Activated T-cell treated with anti-CD3 and anti-CD28 coated beads for 24 hours (primary cell): ENCODE measurements at places on chromosomes 2 and 18.

GRCh38 chr2:234951664-234952269, at the start of gene SH3BP4:
Gene SH3BP4 (plus strand): TSS chr2:234952017. CDS start chr2:235035003, 82,986 bp downstream.
- DNase-seq, result peak; percentile 12

GRCh38 chr2:239737144-239737463, 288.0 kb downstream of the NDUFA10 start:
- DNase-seq, result no peak

GRCh38 chr2:40192864-40193669, 258.8 kb downstream of the SLC8A1 start:
- no peak for DNase-seq

- DNase-seq, result no peak
Observed at GRCh38 chr2:205193836-205194228, 488.5 kb upstream of the NRP2 start.

DNA sequence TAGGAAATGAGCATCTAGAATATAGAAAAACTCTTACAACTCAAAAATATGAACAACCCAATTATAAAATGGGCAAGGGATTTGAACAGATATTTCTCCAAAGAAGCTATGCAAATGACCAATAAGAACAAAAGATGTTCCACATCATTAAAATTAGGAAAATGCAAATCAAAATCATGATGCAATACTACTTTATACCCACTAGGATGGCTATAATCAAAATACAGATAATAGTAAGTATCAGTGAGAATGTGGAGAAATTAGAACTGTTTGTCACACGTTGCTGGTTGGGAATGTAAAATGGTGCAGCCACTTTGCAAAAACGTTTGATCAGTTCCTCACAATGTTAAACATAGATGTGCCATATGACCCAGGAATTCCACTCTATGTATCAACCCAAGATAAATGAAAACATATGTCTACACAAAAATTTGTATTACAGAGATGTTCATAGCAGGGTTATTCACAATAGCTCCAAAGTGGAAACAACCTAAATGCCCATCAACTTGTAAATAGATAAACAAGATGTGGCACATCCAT, 558.4 kb downstream of the SLC4A3 start:
- DNase-seq, result no peak

DNA sequence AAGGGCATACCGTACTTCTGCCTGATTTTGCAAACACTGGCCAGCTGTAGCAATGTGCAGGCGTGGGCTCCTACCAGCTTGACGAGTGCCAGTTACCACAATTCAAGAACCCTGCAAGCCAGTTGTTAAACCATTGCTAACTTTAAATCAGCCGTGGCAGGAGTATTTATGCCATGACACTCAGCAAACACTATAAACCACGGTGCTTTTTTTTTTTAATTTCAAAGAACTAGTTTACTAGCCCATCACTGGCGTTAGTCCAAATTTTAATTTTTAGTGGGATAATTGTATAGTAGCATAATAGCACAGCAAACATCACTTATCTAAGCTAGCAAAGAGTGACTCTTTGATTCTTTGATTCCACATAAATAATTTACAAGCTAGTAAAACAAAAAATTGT, 111.1 kb downstream of the COL4A4 start:
- no peak for DNase-seq

GRCh38 chr18:7237673-7238272, 6.9 kb downstream of the LRRC30 start:
- no peak for DNase-seq

DNA sequence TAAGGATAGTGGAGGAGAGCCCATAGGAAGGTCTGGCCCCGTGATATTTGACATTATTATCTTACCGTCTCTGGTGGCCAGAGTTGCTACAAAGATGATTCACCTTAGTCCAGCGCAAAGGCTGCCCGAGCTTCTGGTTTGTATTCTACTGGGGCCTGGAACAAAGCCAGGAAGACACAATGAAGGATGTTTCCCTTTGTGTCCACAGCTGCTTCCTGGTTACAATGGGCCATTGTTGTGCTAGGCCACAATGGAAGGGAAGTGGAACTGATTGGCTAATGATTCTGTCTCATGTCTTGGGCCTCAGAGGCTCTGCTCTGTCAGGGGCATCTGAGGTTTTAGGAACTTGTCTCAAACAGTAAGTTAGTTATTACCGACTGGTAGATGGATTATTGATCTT, 132.2 kb downstream of the TDRD15 start:
- DNase-seq, result no peak

GRCh38 chr18:515838-516237, 15.3 kb upstream of the COLEC12 start:
- DNase-seq, result no peak

DNA sequence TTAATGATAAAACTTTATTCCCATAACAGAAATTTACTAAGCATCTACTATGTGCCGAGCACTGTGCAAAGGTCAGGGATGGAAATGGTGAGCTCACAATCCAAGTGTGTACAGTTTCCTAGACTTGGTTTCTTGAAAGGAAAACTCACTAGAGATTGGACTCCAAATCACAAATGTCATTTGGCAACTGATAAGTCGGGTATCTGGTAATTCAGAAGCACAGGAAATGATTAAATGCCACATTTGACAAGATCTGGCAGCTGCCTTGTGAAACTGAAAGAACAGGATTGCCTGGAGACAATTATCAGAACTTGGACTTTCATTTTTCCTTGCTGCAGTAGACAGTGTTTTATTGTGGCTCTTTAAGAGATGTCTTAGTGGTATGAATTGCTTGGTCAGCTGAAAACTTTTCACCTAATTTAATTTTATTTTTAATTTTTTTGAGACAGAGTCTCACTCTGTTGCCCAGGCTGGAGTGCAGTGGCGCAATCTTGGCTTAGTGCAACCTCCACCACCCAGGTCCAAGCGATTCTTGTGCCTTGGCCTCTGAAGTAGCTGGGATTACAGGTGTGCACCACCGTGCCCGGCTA, 19.2 kb downstream of the ITGA6 start:
- DNase-seq, result no peak

GRCh38 chr2:241849616-241850543, 8.8 kb downstream of the PDCD1 start:
- no peak for DNase-seq

DNA sequence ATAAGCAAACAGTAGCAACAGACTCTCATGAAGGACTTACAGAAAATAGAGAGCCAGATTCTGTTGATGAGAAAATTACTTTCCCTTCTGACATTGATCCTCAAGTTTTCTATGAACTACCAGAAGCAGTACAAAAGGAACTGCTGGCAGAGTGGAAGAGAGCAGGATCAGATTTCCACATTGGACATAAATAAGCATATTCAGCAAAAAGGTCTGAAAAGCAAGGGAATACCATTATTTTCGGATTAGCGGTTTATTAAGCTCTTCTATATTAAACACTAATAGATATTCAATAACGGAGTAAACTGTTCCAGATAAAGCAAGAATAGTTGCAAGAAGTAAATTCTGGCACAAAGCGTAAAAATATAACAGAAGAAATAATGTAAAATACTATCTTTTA, 25.0 kb downstream of the POLI start:
- no peak for DNase-seq

DNA sequence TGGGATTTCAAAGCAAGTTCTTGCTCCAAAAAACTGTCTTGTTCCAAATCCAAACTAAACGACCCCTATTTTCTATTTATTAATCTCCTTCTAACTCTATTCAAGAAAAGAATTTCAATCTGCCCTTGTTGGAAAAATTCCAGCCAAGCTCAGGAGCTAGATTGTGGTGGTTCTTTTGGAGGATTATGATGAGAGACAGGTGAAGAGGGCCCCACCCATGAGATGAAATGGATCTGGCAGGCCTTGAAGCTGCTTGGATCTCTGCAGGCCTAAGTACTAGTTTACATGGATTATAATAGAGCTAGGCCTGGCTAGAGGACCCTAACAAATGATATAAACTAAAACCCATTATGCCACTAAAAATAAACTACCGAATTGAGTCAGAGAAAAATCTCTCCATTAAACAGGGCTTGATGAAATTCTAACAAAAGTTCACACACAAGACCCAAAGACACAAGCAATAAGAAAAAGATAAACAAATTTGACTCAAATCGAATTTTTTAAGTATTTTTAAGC, 101.6 kb downstream of the GFPT1 start:
- DNase-seq, result no peak

GRCh38 chr18:36582988-36583745, 245.6 kb downstream of the TPGS2 start:
- DNase-seq, result no peak

- DNase-seq, result no peak
Observed at GRCh38 chr2:974054-974453, 23.4 kb downstream of the SNTG2 start.

DNA sequence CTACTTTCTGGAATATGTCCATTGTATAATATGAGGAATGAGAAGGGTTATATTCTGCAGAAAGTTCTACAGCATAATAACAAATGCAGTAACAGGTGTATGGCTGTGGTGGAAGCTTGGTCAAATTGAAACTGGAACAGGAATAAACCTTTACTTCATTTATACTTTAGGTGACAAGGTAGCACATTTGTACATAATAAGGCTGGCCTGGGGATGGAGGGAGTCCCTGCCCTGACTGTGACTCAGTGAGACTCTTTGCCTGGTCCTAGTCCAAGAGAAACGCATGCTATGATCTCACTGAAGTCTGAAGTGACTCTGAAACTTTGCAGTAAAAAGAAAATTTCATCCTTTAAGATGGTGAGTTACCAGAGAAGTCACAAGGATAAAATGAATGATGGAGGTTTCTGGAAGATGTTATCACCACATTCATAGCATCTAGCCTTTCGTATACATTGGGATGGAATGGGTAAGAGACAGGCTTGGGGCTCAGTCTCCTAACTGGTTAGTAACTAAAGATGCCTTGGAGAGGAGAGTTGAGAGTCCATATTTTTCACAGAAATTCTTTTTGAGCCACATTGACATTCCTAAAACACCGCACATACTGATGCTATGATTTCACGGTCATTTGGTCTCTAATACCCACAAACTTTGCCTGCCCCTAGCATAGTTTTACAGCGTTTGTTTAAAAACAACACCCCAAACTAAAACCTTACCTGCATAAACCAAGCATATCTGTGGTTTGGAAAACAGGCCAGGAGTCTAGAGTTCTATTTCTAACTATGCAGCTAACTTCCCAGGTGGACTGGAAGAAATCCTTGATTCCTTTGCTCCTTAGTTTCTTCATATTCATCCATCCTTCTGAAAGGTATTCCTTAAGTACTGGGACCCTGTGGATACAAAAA, 42.4 kb upstream of the NABP1 start:
- no peak for DNase-seq

GRCh38 chr18:67266246-67267237, 250.0 kb downstream of the DSEL start:
- DNase-seq, result no peak

- DNase-seq, result no peak
Observed at GRCh38 chr18:79283131-79283810, 112.5 kb upstream of the NFATC1 start.

GRCh38 chr2:112906276-112906675, 4.7 kb upstream of the IL37 start:
- no peak for DNase-seq

GRCh38 chr2:128469203-128469602, 150.5 kb upstream of the HS6ST1 start:
- no peak for DNase-seq

DNA sequence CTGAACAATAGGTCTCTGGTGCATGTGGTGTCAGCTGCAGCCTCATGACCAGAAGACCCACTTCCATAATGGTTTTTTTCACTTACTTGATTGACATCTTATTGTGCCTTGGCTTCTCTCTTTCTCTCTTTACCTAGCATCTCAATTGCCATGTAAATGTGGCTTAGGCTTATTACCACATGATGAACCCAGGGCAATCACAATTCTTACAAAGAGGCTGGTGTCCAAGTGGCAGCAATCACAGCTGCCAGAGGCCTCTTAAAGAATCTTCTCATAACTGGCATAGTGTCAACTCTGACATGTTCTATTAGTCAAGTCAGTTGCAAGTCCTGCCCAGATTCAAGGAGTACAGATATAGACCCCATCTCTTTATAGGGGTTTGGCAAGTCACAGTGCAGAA, 1224.8 kb downstream of the SUCLG1 start:
- DNase-seq, result no peak

GRCh38 chr2:209579230-209579749, 155.4 kb downstream of the MAP2 start:
- no peak for DNase-seq

DNA sequence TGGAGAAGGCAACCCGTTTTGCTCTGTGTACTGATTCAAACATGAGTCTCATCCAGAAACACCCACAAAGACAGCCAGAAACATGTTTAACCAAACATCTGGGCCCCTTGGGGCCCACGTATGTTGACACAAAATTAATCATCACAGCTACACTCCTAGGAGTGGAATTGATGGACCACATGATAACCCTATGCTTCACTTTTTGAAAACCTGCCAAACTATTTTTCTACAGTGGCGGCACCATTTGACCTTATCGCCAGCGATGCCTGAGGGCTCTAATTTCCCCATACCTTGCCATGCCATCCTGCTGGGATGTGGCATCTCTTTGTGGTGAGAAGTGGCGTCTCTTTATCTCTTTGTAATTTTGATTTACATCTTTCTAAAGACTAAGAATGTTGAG, 38.5 kb downstream of the PSMG2 start:
- DNase-seq, result no peak

- no peak for DNase-seq
Observed at GRCh38 chr2:215644233-215644897, 208.5 kb upstream of the FN1 start.

- DNase-seq, result no peak
Observed at GRCh38 chr2:20571231-20571630, 79.7 kb downstream of the HS1BP3 start.

- no peak for DNase-seq
Observed at GRCh38 chr2:60353406-60353800, 200.1 kb downstream of the BCL11A start.

DNA sequence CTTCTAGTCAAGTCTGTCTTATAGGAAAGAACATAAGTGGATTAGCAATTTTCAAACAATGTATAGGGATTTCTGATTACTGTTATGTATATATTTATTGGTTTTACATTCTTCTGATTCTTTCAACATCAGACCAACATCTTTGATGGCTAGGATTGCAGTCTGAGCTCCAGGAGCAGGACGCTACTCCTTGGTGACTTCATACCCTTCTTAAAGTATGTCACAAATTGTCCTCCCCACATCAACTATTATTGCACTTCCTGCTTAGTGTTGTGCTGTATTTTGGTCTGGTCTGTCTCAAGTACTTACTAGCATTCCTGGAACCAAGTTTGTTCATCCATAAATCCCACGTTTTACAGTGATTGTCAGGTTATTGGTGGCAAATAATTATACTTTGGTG, 49.0 kb downstream of the MAP2 start:
- no peak for DNase-seq
